Stimulated activated CD8-positive, alpha-beta memory T cell treated with anti-CD3 and anti-CD28 coated beads, Interleukin-7, amount 100 ng/mL, for 1 hour (primary cell): ENCODE measurements at places on chromosomes 12 and 14.

DNA sequence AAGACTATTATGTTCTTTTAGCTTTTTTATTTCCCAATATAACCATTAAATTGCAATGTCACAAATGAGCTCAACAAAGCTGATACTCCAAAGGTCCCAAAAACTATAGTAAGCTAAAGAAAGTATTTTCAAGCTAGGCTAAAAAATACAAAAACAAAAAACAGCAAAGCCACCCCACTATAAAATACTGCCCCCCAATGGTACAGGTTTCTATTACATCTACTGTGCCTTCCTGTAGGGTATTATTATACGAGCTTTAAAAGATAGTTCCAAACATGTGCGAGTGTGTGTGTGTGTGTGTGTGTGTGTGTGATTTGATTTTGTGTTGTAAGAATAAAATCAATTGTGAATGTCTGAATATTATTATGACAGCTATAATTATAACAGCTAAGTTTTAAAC, 1.1 kb downstream of the IFNG start:
- no peak for DNase-seq

DNA sequence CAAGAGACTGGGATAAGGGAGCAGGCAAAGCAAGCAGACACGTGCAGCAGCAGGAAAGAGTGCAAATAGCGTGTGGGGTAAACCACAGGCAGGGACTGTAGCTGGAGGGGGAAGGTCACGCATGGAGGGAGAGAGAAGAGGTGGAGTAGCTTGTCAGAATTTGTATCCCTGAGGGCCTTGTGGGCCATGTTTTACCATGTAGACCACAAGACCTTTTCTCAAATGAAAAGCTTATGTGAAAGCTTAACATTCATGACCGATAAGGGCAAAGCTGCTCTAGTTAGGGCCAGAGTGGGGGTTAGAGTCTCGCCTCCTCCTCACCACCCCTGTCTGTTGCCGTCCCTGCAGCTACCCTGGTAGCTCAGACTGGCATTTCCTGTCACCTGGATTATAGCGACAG, 152.9 kb upstream of the E2F7 start:
- no peak for DNase-seq

DNA sequence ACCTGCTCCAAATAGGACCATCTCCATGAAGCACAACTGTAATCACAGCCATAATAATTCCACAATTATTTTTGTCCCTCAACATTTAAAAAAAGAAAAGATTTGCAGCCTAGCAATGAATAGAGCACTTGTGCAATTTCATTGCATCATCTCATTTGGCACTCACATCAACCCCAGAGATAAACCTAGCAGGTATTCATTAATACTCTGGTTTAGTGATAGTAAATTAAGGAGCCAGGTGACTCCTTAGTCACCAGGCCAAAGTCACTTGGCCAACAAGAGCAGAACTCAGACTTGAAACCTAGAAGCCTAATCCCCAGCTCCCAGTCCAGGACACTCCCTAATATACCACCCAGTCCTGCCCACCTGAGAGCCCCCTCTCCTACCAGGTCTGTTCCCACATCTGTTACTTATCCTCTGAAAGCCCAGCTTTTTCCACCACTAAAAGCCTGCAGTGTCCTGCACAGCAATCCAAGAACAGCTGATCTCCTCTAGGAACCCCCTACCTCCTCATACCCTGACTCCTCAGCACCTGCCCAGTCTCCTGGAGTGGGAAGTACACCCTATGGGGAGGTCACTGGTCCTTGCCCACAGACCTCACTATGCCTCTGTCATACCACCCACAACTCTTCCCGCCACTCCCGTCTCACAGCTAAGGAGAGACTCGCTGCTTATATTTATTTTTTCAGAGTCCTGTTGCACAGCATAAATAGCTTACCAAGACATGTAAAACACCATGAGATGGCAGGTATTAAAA, 22.1 kb downstream of the OR10P1 start:
- no peak for DNase-seq

DNA sequence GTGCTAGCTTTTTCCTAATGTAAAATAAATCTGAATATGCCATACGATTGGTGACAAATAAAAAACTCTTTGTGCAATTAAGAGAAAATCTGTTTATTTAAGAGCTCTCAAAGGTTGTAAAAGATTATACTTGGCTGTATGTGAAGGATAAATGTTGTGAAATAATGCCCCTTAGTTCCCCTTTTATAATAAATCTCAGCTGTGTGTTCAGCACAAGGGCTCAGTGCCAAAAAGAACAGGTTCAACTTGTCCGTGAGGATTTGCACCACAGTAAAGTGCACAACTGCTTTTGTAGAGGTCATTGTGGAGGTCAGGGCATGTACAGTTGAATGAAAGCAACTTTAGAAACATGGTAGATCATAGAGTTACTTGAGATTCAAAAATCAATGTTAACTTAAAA, 118.6 kb downstream of the TRMT5 start:
- DNase-seq = no peak

DNA sequence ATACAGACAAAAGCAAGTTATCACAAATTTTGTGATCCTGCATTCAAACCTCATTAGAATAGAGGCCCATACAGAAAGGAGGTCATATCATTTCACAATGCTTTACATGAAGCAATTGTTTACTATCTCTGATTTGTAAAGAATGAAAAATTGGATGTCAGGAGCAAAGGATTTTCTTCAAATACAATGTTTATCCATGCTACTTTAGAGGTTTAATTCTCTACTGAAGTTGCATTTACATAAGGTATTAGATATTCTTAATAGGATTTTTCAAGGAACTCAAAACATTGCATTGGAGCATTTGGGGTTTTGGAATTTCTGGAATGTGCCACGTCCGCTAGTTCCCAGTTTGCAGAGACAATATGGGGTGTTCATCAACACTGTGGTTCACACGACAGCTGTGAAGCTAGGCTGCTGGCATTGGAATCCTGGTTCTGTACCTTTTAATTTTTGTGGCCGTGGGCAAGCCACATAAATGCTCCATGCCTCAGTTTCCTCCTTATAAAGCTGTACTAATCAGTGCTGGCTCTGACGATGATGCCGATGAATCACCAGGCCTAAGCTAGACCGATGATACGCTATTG, 174.8 kb downstream of the APAF1 start:
- no peak for DNase-seq

DNA sequence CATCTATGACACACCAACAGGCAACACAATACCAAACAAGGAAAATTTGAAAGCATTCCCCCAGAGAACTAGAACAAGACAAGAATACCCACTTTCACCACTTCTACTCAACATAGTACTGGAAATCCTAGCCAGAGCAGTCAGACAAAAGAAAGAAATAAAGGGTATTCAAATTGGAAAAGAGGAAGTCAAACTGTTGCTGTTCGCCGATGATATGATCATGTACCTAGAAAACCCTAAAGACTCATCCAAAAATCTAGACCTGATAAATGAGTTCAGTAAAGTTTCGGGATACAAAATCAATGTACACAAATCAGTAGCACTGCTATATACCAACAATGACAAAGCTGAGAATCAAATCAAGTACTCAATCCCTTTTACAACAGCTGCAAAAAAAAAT, 8.1 kb upstream of the ATL1 start:
- DNase-seq = no peak

DNA sequence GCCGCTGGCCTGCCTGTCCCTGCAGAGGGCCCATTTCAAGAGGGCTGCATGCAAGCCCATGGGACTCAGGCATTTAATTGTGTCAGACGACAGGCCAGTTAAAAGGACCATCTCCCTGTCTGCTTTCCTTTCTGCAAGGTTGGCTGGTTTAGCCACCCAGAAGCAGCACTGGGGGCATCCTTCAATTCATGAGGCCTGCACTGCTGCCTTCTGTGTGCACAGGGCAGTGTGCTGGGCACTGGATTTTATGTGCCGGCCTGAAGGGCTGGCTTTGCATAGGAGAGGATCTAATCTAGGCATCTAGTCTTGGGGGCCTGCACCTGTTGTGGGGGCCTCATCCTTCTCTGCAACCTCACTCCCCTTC, 114.1 kb upstream of the FKBP4 start:
- no peak for DNase-seq

- no peak for DNase-seq
These were observed 288.0 kb downstream of the ERC1 start for GRCh38 chr12:1279050-1279449.

DNA sequence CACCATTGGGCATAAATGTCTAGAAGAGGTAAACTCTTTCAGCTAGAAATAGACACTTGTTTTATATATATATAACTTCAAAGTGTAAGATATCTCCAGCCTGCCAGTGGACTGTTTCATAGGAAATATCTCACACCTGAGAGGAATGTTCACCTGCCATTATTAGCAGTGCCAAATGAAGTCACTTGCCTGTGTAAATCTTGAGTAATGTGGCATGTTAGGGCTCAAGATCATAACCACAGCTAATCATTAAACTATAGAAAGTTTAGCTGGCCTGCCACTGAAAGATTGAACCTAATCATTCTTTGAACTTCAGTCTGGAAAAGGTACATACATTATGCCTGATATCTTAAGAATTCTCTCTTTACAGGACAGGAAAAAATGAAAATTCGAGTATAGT, 25.5 kb upstream of the KCNJ8 start:
- no peak for DNase-seq

DNA sequence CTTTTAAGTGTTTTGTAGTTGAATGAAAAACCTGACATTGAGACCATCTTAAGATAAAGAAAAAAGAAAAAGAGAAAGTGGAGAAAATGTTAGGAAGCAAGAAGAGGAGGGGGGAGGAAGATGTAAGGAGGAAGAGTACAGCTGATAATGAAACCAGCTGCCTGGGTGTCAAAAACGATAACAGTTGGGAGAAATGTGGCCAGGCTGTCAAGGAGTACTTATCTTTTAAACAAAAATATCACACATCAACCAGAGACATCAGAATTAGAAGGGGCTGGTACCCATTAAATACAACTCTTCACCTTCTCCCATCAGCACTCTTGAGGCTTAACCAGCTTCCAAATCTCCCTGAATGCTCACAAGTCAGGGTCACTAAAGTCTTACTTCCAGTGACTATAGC, 4.5 kb downstream of the SLC11A2 start:
- no peak for DNase-seq

GRCh38 chr14:21202463-21203358, 46.8 kb upstream of the OR5AU1 start:
- DNase-seq = no peak

DNA sequence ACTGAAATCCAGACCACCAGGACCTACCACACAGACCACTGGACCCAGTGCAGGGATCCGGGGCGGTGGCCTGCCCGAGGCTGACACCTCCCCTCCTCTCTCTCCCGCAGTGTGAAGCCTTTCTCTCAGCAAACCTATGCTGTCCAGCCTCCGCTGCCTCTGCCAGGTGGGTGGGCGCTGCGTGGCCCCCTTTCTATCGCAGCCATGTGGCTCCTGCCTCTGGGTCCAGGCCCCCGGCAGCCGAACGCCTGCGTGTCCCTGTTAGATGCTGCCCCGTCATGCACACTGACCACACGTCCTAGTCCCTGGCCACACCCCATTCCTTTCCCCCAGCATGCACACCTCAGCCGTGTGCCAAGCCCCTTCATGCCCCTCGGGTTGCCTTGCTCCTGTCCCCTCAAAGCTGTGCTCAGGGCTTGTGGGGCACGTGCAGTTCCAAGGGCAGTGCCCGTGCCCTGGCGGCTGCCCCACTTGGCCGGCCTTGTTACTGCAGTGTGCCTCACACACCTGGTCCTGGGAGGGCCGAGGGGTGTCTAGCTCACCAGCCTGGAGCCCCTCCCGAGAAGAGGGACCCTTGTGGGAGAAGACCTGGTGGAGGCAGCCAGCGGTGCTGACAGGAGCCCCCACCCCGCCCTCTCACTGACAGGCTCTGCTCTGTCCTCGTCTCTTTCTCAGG, 58.0 kb upstream of the TSPAN9 start:
- DNase-seq = no peak

DNA sequence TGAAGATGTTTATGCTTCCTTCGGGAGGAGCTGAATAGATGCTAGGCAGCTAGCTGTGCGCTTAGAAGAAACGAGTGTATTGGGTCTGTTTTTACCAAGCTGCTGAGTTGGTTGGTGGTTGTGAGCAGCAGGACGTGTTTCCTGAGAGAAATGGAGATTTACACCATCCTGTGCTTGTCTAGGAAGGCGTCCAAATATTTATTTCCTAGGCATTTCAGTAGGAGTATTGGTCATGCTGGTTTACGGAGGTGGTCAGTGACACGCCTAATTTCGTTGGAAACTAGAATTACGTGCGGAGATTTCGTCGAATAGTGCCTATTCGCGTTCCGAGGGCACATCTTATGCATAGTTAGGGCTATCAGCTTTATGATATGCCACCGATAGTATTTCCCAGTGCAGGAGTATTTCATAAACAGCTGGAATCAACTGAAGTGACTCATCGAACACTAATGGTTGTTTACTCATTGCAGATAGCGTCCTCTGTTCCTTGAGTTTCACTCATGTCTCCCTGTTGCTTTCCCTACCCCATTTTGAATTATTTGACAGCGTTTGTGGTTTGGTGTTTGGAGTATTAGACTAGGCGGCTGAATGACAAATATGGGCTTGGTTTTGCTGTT, 780 bp downstream of the TBC1D15 start:
- no peak for DNase-seq

GRCh38 chr12:58086930-58087329, 145.6 kb downstream of the ATP23 start:
- DNase-seq = no peak

- no peak for DNase-seq
These were observed 75.6 kb downstream of the GALNT4 start for GRCh38 chr12:89448951-89449371.

DNA sequence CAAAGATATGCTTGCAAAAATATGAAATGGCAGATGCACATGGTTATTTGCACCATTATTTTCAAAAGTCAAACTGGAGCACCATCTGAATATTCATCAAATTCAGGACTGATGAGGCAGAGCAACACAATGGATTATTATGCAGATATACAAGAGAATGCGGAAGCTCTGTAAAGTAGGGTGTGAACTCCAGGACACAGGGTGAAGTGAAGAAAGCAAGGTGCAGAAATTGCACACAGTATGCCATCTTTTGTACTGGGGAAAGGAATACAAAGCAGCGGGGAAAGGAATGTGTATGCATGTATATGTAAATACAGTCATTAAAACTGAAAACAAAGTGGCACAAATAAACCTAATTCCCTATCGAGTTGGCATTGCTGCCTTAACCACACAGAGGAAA, 22.7 kb upstream of the CLEC4E start:
- no peak for DNase-seq

GRCh38 chr12:65524666-65525065, 246.2 kb downstream of the MSRB3 start:
- no peak for DNase-seq
